Spinal cord (tissue), 10 donors: ENCODE measurements at places on chromosomes 4 and X. TPM values are rescaled to one million over a fixed set of nuclear protein-coding genes. Genes with fewer than 3 reads are reported as not detected.

SLC6A14 gene
- 0.06 TPM for total RNA-seq

CACNA1F gene
- total RNA-seq, result 0.11 TPM

C1QTNF7 gene
- total RNA-seq, result 8.4 TPM

GRCh38 chr4:180341926-180342325, 1901.3 kb upstream of the TENM3 start:
- no peak for DNase-seq

- DNase-seq, result peak; percentile 38
These were observed at the start of gene DDX60 for GRCh38 chr4:168318266-168318895. Gene DDX60, minus strand, starts transcription at chr4:168318752. Its CDS starts 7,493 bp downstream, at chr4:168311259.

DNA sequence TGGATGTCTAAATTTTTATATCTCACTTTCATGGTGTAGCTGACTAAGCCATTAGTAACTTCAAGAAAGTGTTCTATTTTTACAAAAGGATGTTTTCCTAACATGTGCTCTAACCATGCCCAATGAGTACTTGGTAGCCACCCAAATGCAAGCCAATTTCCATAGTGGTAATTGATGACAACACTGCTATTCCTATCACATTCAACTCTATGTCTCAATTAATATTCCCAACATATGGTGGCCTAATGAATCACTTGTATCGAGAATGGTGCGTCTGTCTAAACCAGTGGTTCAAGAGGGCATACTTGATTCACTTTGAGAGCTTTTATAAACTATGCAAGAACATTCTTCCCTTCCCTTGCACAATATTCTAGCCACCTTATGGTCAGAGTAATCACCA, 112.9 kb upstream of the GPRIN3 start:
- DNase-seq, result no peak

- no peak for DNase-seq
These were observed 15.2 kb upstream of the CLOCK start for GRCh38 chr4:55561889-55562288.
